ENCODE measurements at places on chromosomes 6 and 20.

DNA sequence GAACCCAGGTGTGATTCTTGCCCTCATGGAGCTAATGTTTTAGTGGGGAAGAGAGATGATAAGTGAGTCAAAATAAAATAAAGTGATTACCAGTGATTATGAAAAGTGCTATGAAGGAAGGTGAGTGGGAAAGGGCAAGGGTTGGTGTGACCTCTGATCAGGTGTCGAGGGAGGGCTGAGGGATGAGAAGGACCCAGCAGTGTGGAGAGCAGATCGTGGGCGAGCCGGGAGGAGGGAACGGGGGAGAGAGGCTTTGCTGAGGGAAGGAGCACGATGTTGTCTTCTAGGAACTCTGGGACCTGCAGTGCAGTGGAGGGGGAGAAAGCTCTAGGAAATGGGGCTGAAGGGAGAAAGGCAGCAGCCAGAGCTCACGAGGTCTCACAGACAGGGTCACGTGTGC, 192.1 kb downstream of the TMEM242 start:
- no peak for DNase-seq

GRCh38 chr6:42168650-42169049, 4.5 kb upstream of the GUCA1A start:
- no peak for DNase-seq

DNA sequence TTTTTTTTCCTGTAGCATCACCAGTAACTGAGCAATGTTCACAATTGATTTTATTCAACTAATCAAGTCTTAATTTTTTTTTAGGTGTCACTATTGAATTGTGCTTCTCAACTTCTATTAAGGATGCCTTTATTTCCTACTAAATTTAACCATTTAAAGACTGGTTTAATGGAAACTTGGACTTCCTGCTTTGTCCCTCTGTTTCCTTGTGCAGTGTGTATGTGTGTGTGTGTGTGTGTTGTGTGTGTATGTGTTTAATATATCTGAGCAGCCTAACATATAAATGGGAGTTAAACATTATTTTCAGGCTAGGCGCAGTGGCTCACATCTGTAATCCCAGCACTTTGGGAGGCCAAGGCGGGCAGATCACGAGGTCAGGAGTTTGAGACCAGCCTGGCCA, 1.8 kb downstream of the SERPINB6 start:
- no peak for DNase-seq

GRCh38 chr6:20757761-20758160, 223.5 kb downstream of the CDKAL1 start:
- DNase-seq: no peak

GRCh38 chr20:59777331-59777725, 156.1 kb downstream of the SYCP2 start:
- no peak for DNase-seq

GRCh38 chr6:47654255-47654654, 44.1 kb upstream of the ADGRF4 start:
- DNase-seq: no peak

Measured in NB4 (cell line).